ENCODE measurements at places on chromosomes 7 and 10.

GRCh38 chr7:44244282-44244681 lies 43.5 kb downstream of the YKT6 start:
- DNase-seq, result no peak

DNA sequence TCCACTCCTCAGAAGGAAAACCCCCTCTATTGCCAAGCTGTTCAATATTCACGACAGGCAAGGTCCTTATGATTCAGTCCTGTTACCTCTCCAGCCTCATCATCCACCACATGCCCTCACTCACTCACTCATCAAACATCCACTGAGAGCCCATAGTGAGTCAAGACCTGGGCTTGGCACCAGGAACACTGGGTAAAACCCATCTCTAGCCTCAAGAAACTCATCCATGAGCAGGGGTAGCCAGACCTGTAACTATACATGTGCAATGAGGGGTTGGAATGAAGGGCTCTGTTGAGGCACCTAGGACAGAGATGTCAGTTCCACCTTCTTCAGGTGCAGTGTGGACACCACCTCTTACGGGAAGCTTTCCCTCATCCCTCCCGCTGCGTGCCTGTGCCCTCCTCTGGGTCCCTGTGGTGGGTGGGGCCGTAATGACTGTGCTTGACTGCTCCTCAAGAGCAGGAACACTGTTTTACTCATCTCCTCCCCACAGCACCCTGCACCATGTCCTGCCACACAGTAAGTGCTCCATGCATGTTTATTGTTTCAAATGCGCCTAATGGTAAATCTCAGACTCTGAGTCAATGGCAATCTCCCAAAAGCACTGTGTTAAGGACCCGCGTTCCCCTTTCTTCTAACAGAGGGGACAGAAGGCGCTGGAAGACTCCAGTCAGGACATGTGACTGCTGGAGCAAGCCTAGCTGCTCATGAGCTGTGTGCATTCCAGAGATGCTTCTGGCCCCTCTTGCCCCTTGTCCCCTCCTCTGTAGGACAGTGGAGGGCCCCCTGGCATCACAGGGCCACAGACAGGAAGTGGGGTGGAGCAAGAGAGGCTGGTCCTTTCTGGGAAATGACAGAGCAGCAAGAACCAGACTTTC lies 95.4 kb downstream of the HIPK2 start:
- no peak for DNase-seq

DNA sequence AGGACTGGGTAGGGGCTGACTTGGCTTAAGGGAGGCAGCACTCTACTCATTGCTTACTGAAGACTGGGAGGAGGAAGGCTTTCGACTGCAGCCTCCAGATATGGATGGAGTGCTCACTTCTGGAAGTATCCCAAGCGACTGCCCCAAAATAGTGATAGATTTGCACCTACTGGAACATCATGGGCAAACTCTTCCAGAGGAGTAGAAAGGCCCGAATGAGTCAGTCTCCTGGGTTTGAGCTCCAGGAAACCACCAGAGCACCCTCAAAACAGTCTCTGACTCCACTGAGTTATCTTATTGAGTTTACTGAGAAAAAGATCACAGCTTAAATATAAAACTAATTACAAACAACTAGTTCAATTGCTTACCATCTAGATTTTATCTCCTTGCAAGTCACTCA lies 37.2 kb upstream of the PDLIM1 start:
- DNase-seq, result no peak

GRCh38 chr10:75744261-75744660 lies 312.8 kb downstream of the LRMDA start:
- no peak for DNase-seq

- DNase-seq, result no peak
Measured at GRCh38 chr10:93954726-93955363, 38.9 kb upstream of the PLCE1 start.

DNA sequence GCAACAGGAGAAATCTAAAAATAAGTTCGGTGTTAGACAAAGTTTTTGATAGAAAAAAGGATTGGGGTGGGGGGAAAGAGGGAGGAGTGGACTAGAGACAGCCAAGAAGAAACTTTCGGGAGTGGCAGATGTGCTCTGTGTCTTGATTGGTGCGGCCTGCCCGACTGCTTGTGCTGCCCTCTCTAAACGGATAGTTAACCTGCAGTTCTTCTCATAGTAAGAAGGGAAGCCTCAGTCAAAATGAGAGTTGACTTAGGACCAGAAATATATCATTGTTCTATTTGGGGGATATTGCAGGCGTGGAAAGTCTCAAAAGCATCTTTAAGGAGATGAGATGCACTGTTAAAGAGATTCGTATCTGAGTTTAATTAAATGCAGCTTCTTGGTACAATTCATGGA lies 39.3 kb downstream of the UBE3C start:
- DNase-seq, result no peak

GRCh38 chr7:101241015-101241363 lies 3.4 kb upstream of the CLDN15 start:
- DNase-seq, result no peak
